NCI-H1105 treated with DMSO at 0.1 percent for 48 hours (cell line): ENCODE measurements at places on chromosomes 3 and 15.

- DNase-seq = no peak
These were observed 29.5 kb downstream of the CCDC12 start for GRCh38 chr3:46946856-46947545.

GRCh38 chr15:48103647-48104046 lies 17.1 kb upstream of the SLC24A5 start:
- DNase-seq = no peak

DNA sequence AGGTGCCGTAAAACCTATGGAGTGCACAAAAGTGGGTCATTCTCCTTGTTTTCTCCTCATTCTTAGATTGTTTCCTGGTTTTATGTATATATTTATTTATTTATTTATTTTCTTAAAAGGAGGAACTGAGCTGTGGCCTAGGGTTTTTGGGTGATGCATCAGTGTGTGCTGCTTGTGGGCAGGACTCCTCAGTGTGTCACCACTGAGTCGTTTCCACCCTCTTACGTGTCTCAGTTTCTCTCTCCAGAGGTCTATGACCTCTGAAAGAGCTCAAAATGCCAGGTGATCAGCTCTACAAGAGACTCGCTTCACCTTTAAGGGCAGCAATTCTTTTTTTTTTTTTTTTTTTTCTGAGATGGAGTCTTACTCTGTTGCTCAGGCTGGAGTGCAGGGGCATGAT lies 72.9 kb downstream of the CD200 start:
- no peak for DNase-seq

DNA sequence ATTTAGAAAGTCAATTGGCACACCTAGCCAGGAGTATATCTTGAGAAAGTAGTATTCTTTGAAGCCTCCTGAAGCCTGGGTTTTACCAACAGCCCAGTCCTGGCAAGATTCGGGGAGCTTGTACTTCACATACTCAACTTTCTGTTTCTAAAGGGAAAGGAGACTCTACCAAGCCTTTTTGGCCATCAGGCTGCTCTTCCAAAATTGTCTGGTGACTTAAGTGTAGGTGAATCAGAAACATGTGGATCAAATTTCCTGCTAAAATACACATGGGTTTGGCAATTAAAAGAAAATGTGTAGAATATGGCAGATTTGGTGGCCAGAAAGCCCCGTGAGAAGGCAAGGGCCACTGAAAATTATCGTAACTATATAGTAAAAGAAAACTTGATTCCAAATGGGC lies 15.9 kb upstream of the GREM1 start:
- DNase-seq = no peak

- no peak for DNase-seq
These were observed 844.9 kb upstream of the ALCAM start for GRCh38 chr3:104521606-104522336.

GRCh38 chr3:76941376-76941775 lies 98.5 kb upstream of the ROBO2 start:
- no peak for DNase-seq

DNA sequence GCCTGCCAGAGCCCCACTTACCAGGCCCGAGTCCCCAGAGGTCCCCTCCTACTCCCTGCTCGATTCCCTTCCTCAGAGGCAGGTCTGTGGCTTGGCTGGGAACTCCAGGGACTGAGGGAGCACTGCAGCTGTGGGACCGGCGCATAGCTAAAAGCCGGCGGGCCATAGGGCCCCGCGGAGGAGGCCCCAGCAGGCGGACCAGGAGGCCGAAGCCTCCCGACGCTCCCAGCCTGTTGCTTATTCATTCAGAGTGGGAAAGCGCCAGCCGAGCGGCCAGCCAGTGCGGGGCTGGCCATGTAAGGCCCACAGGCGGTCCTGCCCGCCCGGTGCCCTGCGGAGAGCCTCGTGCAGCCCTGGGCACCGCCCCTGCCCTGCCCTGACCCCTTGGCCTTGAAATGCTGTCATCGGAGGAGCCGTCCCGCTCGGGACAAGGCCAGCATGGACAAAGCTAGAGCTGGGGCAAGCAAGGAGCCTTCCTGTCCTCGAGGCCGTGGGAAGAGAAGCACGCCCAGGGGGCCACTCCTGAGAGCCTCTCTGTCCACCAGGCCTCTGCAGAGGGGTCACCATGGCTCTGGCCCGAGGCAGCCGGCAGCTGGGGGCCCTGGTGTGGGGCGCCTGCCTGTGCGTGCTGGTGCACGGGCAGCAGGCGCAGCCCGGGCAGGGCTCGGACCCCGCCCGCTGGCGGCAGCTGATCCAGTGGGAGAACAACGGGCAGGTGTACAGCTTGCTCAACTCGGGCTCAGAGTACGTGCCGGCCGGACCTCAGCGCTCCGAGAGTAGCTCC lies at the start of gene LOXL1:
Gene LOXL1, plus strand, starts transcription at position 244 of the 784 bp plus-strand sequence. Its CDS starts 322 bp downstream, at position 566.
- peak; percentile 11 for DNase-seq

GRCh38 chr3:71026634-71027578 lies 556.6 kb downstream of the FOXP1 start:
- DNase-seq = no peak

DNA sequence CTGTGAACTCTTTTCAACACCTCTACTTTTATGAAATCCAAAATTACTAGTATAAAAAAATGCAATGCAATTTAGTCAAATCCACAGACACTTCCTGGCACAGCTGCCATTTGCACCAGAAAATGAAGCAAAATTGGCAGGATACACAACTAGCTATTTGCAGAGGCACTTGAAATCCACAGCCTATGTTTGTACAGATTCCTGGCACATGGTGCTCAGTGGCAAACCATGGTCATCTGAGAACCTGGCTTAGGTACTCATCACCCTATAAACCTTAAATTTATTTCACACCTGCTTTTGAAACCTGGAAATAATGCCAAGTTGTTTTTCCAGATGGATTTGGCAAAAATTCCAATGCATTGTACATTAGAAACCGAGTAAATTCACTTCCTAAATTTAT lies 20.2 kb upstream of the PPM1L start:
- peak; percentile 87 for DNase-seq
